ENCODE measurements at places on chromosomes 6 and 20.

- DNase-seq, result no peak
Measured at GRCh38 chr6:119259027-119259426, 90.5 kb downstream of the MAN1A1 start.

DNA sequence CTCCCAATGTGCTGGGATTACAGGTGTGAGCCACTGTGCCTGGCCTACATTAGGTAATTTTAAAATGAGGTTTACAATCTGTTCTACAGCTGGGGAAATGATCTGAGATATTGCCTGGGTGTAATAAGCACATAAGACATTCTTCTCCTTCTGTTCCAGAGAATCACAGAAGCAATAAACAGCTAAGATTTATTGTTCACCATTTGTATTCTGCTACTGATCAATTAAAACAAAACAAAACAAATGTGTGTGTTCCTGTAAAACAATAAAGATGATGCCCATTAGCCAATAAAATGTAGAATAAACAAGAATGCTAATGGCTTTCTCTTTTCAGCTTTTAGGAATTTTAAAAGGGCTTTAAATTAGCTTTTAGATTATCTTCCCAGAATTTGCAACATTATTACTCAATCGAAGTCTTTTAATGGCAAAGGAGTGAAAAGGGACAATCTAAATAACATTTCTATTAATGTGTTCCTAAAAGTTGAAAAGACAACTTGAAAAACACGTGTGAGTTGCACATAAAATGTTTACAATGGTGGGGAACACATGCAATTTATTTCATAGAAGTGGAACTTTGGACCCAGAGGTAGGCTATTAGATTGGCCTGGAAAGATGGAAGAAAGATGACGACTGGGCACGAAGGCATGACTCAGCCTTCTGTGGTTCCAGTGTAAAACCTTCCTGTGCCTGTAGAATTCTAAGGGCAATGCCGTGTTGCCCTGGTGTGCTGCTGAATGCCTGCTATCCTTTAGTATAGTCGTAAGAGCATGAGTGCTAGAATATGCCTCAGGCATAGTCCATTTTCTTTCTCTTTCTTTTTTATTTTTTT, 29.0 kb upstream of the DEK start:
- DNase-seq, result no peak

GRCh38 chr6:113522376-113522775, 334.8 kb upstream of the MARCKS start:
- DNase-seq, result no peak

GRCh38 chr6:150485161-150485958, 114.3 kb upstream of the PLEKHG1 start:
- no peak for DNase-seq

DNA sequence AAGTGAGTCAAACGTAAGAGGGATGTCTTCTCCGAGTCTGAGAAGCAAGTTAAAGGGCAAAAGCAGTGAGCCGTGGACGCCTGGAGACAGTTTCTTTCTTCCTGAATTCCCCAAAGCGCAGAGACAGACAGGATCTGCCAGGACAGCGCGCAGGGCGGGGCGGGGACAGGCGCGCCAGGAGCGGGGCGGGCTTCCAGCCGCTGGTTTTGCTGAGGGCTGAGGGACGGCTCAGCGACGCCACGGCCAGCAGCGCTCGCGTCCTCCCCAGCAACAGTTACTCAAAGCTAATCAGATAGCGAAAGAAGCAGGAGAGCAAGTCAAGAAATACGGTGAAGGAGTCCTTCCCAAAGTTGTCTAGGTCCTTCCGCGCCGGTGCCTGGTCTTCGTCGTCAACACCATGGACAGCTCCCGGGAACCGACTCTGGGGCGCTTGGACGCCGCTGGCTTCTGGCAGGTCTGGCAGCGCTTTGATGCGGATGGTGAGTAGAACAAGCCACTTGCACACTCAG, at the start of gene SCGN:
TSS of gene SCGN (plus strand) at position 209 of the 509 bp plus-strand sequence. CDS start at position 398, 189 bp downstream.
- DNase-seq, result no peak

DNA sequence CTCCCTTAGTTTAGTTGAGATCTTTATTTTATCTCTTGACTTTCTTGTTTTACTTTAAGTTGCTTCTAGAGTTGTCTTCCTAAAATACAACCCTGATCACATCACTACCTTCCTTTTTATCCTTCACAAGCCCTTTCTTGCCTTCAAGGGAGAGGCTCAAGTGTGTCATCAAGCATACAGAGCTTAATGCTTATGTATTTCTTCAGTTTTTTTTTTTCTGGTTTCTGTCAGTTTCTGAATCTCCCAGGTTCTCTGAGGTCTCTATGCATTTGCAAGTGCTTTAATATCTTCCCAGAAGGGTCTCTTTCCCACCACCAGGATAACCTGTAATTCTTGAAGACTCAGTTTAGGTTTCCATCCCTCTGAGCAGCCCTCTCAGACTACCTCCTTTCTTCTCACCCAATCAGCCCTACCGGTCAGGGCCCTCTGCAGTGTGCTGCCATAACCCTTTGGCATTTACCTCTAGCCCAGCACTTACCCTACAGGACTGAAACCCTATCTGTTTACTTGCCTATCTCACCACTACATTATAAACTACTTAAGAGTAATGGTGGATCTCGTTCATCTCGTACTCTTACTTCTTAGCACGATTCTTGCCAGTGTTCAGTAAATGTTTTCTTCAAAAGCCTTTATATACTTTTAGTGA, 36.9 kb downstream of the EYA4 start:
- no peak for DNase-seq

DNA sequence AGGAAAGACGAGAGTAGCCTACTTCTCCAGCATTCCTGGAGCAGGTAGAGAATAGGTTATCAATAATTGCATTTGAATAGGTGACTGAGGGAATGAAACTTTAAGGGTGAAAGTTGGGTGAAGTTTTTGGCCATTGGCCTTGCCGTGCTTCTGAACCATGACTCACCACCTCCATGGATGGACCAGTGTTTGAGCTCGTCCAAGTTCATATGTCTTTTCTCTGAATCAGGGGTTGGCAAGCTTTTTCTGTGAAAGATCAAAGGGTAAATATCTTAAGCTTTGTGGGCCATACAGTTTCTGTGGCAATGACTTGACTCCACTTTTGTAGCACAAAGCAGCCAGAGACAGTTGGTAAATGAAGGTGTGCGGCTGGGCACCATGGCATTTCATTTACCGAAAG, 31.8 kb downstream of the SNRNP48 start:
- no peak for DNase-seq

- no peak for DNase-seq
Measured at GRCh38 chr6:107695061-107695720, 128.9 kb downstream of the SCML4 start.

DNA sequence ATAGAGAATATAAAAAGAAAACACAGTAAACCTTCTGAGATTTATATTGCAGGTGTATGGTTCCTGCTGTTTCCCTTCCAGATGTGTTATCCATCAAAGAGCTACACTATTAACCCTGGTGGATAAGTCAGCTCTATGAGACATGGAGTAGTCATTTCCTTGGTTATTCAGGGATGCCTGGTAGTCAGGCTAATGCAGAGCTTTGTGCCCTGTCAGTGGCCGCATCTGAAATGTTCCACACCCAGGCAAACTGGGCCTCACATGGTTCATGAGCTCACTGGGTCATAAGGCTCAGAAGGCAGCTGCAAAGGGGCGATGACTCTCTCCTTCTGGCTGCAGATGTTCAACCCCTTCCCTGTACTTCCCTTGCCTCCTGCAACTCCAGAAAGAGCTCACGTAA, 473.6 kb downstream of the EPHA7 start:
- no peak for DNase-seq

DNA sequence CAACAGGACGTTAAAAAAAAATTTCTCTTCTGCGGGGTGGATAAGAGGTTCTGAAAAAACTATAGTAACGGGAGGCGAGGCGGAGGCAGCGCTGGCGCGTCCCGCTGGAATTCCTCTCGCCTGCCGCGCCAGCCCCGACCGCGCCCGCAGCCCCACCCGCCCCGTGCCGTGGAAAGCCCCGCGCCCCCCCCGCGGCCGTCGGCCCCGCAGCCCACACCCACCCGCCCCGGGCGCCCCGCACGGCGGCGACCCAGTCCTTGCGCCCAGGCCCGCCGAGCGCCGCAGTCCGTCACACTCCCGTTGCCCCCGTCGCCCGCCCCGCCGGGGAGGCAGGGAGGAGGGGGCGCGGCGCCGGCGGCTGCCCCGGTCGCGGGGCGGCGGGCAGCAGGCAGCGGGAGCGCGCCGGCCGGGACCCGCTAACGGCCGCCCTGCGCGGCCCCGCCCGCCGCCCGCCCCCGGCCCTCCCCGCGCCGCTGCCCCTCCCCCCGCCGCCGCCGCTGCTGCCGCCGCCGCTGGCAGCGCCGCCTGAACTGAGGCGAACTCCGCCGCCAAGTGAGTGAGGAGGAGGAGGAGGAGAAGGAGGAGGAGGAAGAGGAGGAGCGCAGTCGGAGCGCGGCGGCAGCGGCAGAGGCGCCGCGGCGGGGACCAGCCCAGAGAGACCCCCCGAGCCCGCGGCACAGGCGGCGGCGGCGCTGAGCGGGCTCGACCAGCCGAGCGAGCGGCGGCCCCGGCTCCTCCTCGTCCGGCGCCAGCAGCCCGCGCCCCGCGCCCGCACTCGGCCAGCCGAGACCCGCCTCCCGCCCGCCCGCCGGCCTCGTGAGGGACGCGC, at the start of gene QKI:
TSS of gene QKI (plus strand) at position 602 of the 829 bp plus-strand sequence. CDS start 476 bp downstream, outside the sequence.
- DNase-seq, result peak; percentile 75

DNA sequence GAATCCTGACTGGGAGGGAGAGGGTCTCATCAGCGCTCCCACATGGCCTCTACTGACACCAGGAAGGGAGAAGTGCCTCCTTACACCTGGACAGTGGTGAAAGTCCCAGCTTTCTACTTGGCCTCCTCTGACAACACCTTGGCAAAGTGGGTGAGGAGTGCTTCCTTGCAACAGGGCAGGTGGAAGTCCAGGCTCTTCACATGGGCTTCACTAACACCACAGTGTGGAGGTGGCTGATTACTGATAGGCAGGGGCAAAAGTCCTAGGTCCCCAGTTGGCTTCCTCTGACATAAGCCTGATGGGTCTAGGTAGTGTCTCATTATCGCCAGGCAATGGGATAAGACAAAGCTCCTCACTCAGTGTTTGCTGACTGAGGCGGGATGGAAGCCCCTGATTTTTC, 9.5 kb upstream of the HLA-DRA start:
- no peak for DNase-seq

GRCh38 chr6:44022671-44023352, 104.4 kb downstream of the MRPL14 start:
- no peak for DNase-seq

- no peak for DNase-seq
Measured at GRCh38 chr6:14784596-14785492, 461.0 kb upstream of the JARID2 start.

DNA sequence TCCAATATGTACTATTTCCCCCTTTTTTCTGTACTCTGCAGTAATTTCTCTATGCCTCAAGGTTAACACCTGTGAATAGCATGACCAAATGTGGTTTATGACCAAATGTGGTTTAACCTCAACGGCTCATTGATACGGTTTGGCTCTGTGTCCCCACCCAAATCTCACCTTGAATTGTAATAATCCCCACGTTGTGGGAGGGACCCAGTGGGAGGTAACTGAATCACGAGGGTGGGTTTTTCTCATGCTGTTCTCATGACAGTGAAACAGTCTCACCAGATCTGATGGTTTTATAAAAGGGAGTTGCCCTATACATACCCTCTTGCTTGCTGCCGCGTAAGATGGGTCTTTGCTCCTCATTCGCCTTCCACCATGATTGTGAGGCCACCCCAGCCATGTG, 18.7 kb downstream of the DEK start:
- no peak for DNase-seq

GRCh38 chr6:141580988-141581552, 551.7 kb upstream of the GJE1 start:
- no peak for DNase-seq

- DNase-seq, result no peak
Measured at GRCh38 chr20:20849161-20849560, 136.7 kb upstream of the RALGAPA2 start.

GRCh38 chr20:41411391-41411847, 44.8 kb upstream of the EMILIN3 start:
- DNase-seq, result no peak

DNA sequence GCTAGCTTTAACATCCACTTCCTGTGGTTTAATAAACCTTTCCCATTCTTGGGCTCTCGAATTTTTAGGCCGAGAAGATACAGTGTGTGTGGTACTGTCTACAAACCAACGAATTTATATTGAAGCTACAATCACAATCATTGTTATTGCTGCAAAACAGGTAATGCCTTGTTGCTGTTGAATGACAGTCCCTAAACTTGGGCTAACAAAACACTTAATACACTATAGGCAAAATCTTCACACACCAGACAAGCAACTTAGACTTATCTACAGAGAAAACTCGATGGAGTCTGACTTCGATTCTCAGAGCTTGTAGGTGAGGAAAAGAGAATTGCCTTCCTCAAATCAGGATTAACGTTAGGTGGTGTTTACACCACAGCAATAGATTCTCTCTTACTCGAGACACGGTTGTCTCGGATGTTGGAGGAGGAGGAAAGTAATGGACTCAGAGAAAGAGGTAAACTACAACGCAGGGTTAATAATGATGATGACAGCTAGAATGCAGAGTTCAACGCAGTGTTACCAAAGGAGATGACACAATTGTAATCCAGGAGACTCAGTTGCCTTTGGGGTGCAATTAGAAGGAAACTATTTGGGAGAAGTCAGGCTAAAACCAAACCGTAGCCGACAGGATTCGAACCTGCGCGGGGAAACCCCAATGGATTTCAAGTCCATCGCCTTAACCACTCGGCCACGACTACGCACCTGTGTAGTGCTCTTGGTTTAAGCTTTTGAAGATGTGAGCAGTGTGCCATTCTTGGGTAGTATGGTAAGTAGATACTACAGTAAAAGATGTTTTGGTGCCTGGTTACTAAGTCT, 32.5 kb upstream of the ZNF184 start:
- peak; percentile 30 for DNase-seq

DNA sequence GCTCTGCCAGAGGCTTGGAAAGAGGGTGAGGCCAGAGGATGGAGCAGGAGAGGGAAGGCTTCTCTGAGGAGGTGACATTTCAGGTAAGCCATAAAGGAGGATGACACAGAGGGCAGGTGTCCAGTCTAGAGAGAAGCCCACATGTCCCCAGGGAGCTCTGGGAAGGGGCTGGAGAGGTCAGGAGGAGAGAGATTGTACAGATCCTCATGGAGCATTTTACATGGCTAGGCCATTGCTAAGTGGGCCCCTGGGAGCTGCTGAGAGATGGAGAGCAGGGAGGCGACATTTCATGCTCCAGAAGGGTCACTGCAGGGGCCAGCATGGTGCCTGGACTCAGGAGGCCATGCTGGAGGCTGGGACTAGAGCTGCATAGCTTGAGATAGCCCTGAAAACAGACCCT, 124.5 kb downstream of the TOX2 start:
- DNase-seq, result no peak

DNA sequence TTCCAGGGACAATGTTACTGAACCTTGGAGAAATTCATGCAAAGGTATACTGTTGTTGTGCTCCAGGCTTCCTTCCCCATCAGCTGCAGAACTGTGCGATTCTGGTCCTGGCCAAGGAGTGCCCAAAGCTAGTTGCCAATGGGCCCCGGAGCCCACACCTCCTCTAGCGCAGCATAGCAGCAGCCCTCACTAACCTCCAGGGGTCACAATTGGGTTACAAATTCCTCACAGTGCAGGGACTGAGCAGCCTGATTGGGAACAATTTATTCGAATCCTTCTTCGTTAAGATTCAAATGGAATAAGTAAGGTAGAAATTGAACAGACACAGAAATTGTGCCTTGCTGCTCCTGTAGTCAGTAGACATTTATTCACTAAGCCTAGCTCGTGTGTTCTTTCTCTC, 284.9 kb downstream of the PRKN start:
- DNase-seq, result no peak

- no peak for DNase-seq
Measured at GRCh38 chr6:3723966-3724365, 27.5 kb downstream of the PXDC1 start.

- no peak for DNase-seq
Measured at GRCh38 chr6:2940851-2941250, 30.5 kb downstream of the SERPINB6 start.

GRCh38 chr6:13617066-13617465, 1.9 kb downstream of the NOL7 start:
- no peak for DNase-seq

Data from activated CD4-positive, alpha-beta T cell treated with anti-CD3 and anti-CD28 coated beads for 1 hour (primary cell).